NCI-H1436 treated with DMSO at 0.1 percent for 48 hours (cell line): ENCODE measurements at places on chromosomes 6 and 20.

DNA sequence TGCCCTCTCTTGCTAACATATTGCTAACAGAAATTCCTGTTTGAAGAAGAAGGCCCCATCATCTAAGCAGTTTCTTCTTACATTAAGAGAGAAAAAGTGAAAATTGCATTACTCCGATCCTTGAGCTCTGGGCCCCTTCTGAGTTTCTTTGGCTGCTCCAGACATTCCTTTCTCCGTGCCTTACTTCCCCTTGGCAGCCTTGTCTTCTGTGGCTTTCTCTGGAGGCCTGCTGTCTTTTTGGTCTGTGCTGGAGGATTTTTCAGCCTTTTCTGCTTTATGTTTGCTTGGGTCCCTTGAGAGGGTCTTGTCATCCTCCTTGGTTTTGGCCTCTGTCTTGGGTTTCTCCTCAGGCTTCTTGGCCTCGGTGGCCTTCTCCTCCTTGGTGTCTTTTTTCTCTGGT is 378.8 kb upstream of the CHD6 start:
- DNase-seq: no peak

DNA sequence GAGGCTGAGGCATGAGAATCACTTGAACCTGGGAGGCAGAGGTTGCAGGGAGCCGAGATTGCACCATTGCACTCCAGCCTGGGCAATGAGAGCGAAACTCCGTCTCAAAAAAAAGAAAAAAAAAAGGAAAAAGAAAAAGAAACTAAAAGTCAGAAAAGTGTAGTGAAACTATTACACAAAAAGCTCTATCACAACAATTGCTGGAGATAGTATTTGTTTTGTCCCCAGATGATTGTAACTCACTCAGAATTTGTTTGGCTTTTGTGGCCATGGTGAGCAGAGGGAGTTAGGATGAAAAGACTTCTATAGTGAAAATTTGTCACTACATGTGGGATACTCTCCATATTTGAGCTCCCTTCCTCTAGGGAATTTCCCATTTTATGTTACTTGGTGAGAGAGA is 5.2 kb upstream of the GOPC start:
- no peak for DNase-seq

GRCh38 chr6:165049362-165049761 is 260.0 kb downstream of the C6orf118 start:
- DNase-seq: no peak

GRCh38 chr6:14339711-14340584 is 222.4 kb downstream of the CD83 start:
- no peak for DNase-seq

DNA sequence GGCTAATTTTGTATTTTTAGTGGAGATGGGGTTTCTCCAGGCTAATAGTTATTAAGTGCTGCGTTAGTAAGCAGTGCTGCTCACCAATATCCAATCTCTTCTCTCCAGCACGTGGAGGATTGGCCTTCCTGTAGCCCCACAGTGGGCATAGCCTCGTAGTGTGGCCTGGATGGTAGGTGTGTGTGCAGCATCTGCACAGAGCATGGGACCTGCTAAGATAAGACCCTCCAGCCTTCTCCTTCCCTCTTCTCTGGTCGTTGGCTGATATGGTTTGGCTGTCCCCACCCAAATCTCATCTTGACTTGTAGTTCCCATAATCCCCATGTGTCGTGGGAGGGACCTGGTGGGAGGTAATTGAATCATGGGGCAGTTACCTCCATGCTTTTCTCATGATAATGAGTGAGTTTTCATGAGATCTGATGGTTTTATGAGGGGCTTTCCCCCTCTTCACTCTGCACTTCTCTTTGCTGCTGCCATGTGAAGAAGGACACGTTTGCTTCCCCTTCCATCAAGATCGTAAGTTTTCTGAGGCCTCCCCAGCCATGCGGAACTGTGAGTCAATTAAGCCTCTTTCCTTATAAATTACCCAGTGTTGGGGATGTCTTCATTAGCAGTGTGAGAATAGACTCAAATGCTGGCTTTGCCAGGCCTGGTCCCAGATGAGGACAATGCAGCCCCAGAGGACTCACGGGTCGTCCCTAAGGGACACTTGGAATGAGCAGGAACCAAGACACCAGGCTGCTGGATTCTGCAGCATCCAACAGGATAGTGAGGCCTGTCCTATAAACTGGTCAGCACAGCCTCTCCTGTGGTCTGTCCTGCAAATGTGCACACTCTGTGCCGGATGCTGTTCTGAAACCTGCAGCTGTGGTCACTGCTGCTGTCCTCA is 63.4 kb upstream of the AFDN start:
- no peak for DNase-seq

GRCh38 chr6:135535989-135536414 is 38.5 kb upstream of the AHI1 start:
- no peak for DNase-seq

DNA sequence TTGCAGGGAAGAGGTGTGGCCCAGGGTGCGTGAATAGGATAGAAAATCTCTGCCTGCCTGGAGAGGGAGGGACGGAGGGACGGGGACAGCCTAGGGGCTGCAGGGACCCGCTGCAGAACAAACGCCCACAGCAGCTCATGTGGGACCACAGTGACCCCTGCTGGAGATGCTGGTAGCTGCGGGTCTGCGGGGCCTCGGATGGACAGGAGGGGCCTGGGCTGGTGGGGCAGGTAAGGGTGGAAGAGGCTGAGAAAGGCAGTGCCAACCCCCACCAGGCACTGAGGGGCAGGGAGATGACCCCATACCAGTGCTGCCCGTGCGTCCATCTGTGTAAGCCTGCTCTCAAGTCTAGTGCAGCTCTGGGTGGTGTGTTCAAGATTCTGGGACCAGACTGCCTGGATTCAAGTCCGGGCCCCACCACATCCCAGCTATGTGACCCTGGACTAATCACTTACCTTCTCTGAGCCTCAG is 39.4 kb downstream of the KIAA1755 start:
- no peak for DNase-seq

DNA sequence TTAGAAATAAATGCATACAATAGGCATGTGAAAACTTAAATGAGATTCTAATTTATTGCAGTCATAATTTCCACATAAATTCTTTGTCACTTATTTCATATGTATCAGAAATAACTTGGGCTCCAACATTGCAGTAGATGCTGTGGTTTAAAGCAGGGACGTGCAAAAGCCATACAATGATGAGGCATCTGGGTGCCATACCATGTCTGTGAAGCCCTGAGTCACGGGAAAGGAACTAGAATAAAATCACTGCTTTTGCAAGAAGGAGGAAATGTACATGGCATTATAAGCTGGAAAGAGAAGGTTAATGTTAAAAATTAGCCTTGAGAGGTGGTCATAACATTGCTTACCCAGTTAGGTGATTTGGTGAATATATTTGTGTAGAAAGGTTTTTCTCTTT is 180.4 kb downstream of the SASH1 start:
- no peak for DNase-seq

DNA sequence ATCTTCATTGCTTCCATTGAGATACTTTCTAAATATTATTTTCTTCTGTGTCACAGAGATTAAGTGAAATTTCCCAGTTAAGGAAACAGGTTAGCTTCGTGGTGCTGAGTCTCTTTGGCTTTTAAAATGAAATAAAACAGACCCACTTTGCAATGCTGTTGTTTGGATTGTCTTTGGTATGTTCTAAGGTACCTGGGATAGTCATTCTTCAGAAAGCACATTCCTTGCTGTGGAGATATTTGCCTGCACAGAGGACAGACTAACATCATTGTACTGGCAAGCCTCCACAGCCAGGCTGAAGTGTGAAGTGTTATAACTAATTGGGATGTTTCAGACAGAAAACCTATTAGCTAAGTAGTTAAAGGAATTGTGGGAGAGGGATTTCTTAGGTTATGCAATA is 148.8 kb upstream of the EPHA7 start:
- DNase-seq: no peak

GRCh38 chr6:19998541-19998940 is 161.4 kb downstream of the ID4 start:
- no peak for DNase-seq

DNA sequence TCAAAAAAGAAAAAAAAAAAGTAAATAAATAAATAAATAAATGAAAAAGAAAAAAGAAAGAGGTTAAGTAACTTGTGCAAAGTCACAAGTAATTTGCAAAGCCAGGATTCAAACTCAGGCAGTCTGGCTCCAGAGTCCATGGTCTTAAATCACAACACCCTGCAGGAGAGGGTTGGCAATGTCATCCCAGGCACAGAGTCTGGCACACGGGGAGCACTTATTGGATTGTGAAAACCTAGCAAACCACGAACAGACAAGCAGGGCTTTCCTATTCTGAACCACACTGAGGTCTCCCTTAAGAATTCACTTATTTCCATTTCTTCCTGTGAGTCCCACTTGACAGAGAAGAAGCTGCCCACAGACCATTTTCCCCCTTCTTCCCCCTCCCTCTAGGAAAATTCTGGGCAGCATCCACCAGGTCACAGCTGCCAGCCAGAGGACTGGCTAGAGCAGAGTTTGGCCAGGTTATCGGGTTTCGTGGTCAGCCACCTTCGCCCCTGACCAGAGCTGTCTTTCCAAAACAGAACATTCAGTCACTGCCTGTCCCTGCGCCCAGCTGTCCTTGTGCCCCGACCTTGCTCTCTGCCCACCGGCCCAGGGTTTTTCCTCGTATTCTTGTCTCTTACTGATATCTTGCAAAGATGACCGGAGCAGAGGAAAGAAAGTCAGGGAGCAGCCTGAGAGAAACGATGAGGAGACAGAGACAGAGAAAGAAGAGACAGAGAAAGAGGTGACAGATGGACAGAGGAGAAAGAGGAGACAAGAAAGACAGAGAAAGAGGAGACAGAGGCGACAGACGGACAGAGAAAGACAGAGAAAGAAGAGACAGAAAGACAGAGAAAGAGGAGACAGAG is 106.4 kb upstream of the PTPN1 start:
- DNase-seq: no peak

DNA sequence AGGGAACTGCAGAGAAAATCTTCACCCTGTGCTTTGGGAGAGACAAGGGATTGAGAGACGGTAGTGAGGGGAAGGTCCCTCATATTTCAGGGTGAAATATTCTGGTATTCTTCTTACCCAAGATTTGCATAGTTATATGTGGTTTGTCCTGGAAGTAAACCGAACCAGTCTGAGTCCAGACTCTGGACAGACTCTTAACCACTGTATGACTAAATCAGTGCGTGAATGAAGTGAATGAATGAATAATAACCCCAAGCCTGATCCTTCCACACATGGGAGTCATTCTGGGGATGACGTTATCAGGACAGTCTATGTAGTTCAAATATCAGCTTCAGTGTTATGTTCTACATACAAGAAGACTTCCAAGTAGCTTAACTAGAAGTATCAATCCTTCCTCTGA is 690.7 kb downstream of the KIF16B start:
- no peak for DNase-seq

GRCh38 chr20:32474967-32475811 is 109.9 kb downstream of the NOL4L start:
- no peak for DNase-seq

- DNase-seq: no peak
Observed at GRCh38 chr6:80425089-80425823, 318.8 kb downstream of the BCKDHB start.

DNA sequence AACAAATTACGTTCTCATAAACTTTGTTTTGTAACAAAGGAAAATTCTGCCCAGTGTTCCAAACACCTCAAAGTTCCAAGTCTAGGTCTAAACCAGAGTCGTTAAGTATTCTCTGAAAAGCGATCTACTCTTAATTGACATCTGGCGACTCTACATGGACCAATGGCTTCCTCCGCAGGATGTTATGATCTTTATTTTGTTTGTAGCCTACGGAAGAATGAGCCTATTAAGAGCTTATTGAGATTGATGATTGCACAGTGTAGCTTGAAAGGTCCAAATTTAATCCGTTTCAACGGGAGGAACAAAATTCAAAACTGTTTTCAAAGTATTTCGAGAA is 61.1 kb downstream of the FAM217A start:
- no peak for DNase-seq

DNA sequence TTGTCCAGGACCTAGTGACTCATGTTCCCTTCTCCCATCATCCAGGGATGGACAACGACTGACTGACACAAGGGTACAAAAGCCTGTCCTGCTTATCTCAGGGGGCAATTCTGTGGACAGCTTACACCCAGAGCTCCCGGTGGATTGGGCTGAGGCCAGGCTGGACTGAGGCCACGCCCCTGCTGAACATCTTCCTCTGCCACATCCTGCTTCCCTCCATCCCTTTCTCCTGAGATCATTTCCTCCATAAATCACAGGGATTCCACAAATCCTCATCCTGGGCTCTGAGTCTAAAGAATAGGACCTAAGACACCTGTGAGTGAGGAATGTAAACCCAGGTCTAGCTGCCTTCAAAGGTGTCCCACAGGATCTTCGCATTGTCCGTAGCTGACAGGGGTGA is 30.4 kb upstream of the RNF24 start:
- no peak for DNase-seq

DNA sequence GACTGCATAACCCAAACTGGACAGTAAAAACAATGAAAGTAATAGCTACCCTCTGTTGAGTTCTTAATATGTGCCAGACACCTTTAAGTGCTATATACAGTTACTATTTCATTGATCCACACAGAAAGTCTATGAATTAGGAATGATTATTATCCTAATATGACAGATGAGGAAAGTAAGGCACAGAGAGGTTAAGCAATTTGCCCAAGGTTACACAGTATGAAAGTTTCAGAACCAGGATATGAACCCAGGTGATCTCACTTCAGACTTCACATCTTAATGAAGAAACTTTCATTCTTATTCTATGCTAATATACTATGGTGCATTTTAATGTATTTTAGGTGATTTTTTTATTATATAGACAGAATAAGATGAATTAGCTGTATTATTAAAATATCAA is 40.6 kb upstream of the RIPPLY2 start:
- no peak for DNase-seq

GRCh38 chr6:124987291-124987690 is 25.1 kb downstream of the RNF217 start:
- DNase-seq: no peak

DNA sequence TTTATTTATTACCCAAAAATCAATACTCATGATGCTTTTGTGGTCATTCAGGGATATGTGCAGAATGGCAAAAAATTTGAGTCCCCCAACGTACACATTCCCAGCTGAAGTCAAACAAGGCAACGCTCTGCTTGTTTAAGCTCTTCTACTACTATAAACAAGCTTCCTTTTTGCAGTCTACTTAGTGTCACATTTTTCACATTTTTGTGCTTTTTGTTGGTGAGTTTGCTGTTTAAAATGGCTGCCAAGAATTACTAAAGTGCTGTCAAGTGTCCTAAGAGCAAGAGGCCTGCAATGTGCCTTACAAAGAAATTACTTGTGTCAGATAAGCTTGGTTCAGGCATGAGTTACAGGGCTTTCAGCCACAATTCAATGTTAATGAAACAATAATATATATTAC is 2.1 kb downstream of the WFDC8 start:
- no peak for DNase-seq

GRCh38 chr6:20340068-20340848 is 61.4 kb upstream of the E2F3 start:
- no peak for DNase-seq

DNA sequence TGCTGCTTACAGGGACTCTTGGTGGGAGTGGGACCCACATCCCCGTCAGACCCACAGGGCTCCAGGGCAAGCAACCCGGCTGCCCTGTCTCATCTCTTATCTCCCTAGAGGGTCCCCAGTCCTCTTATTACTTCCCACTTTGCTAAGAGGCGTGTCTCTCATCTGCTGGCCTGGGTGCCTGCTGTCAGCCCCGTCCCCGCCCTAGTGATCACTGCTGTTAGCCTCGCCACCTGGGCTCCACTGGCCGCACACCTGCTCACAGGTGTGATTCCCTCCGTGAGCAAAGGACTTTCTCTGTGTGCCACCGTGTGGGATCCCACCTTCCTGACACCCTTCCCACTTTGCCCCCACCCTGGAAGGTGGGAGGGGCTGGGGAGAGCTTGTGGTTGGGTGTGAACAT is 57.6 kb downstream of the TCP11 start:
- no peak for DNase-seq
